Stimulated activated CD4-positive, alpha-beta T cell treated with anti-CD3 and anti-CD28 coated beads, Interleukin-12 subunit alpha, Interleukin-12 subunit beta, amount 100 ng/mL, for 48 hours (primary cell): ENCODE measurements at places on chromosomes 6 and 20.
A peak's percentile ranks its signal among the peaks of the same experiment; 100 is the strongest.

- DNase-seq, result no peak
Measured at GRCh38 chr20:36736451-36737182, 9.3 kb downstream of the NDRG3 start.

DNA sequence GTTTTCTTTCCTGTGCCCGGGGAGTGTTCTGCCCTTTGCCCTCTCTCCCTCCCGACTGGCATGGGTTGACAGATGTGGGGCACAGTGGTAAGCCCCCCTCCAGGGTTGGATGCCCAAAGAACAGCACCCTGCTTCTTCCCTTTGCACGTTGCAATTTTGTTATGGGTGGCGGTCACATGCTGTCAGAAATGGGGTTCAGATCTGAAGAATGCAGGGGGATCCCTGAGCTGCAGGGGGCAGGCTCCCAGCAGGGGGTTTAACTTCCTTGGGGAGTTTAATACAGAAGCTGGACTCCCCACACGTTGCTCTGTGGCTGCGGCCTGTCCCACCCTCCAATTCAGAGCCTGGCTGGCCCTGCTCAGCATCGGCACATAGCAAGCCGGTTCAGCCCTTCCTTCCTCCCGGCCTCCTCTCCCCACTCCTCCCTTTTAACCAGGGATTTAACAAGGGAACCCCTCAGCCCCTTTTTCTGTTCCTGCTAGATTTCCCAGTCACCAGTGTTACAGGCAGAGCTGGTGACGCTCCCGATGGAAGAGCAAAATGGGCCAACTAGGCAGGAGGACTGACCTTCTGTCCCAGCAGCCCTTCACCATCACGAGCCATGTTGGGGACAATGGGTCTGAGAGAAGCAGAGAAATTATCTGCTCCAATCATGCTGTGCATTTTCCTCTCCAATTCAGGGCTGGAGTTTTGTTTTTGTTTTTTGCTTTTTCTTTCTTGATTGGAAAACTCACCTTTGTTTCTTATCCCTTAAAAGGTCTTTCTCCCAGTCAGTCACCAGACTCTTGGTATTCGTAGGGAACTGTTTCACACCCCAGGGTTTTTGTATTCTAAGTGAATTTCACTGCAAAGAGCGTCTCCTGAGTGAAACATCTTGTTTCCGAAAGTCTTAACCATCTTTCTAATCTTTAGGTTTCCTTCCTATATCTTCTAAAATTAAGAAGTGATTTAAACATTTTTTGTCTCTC lies 6.8 kb downstream of the FOXF2 start:
- DNase-seq, result no peak

GRCh38 chr6:53544217-53544469 lies 758 bp downstream of the GCLC start:
- no peak for DNase-seq

DNA sequence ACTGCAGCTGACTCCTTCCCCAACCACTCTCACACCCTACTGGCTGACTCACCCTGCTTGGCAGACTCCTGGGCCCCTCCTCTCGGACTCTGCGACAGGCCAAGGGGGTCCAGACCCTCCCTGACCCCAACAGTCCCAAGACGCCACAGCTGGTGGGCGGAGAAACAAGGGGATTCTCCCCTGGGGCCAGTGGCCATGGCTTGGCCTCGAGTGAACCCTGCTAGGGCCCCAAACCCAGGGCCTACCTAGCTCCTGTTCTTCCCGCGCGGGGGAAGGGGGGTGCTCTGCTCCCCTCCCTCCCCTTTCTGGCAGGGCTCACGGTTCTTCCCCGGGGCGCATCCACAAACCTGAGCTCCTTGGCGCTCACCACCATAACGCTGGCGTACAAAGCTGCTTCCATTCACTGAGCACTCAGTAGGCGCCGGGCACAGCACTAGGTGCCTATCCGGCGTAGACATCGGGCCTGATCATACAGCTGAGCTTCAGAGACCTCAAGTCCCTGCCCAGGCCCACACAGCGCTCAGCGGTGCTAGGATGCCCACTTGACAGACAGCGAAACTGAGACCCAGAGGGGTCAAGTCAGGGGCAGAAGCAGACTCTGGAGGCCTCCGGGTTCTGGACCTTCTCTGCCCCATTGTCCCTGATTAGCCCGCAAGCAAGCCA lies 597 bp downstream of the ADA start:
- DNase-seq, result no peak

- DNase-seq, result no peak
Measured at GRCh38 chr20:23157734-23158133, 71.6 kb upstream of the CD93 start.

- DNase-seq, result no peak
Measured at GRCh38 chr20:43554369-43554768, 4.5 kb upstream of the SGK2 start.

- DNase-seq, result peak; percentile 53
Measured at GRCh38 chr6:24935366-24936152, at the start of gene RIPOR2. TSS of gene RIPOR2 (minus strand) at chr6:24935960. CDS start at chr6:24935898, 62 bp downstream.

- DNase-seq, result no peak
Measured at GRCh38 chr20:47262365-47263013, 94.0 kb downstream of the ZMYND8 start.

DNA sequence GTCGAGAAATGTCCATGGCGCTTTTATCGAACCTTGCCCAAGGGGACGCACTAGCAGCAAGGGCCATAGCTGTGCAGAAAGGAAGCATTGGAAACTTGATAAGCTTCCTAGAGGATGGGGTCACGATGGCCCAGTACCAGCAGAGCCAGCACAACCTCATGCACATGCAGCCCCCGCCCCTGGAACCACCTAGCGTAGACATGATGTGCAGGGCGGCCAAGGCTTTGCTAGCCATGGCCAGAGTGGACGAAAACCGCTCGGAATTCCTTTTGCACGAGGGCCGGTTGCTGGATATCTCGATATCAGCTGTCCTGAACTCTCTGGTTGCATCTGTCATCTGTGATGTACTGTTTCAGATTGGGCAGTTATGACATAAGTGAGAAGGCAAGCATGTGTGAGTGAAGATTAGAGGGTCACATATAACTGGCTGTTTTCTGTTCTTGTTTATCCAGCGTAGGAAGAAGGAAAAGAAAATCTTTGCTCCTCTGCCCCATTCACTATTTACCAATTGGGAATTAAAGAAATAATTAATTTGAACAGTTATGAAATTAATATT lies 115.7 kb downstream of the TMEM242 start:
- DNase-seq, result no peak

DNA sequence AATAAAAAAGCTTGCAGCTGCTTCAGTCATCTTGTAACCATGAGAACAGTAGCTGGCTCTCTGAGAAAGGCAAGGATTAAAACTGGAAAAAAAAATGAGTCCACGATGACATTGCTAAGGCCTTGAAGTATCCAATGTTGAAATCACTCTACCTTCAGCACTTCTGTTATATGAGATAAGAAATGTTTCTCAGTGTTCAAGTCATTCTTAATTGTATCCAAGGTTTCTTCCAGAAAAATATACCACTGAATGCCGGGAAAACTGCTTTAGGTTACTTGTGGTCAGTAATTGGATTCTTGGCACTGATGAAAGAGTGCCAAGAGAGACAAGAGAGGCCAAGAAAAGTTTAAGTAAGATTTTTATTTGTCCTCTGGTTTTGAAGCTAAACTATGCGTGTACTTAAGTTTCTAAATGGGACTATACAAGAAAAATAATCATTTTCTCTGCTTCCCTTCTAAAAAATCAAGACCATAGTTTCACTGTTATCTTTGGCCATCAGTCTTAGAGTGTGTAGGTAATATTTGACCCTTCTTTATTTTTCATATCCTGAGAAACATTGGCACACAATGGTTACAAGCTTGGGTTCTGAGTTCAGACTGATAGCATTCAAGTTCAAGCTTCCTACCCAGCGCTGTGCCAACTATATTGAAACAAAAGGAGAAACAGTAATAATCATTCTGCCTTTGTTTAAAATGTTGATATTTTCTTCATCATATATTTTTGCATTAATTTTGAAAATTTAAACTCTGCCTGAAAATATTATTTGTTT lies 84.6 kb downstream of the TRDN start:
- DNase-seq, result no peak

DNA sequence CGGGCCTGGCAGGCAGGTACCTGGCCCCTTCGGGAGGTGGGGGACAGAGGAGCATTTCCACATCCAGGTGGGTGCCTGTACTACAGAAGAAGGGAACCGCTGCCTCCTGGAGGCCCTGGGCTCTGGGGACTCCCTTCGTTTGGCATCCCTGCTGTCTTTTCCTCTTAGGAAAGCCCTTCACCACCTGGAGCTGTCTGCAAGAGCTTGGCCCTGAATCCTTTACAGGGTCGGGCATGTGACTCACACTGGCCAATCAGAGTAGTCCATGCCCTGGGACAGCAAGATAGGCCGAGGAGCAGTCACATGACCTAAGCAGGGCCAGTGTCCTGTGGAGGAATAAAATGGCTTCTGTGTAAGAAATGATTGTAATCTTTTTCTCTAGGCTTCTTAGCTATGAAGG lies 224.9 kb downstream of the ANKRD60 start:
- no peak for DNase-seq

GRCh38 chr6:3393836-3394202 lies 63.0 kb downstream of the SLC22A23 start:
- no peak for DNase-seq

GRCh38 chr6:137391061-137391814 lies 103.0 kb downstream of the OLIG3 start:
- no peak for DNase-seq

- DNase-seq, result no peak
Measured at GRCh38 chr6:111713236-111713635, 107.6 kb upstream of the TRAF3IP2 start.

DNA sequence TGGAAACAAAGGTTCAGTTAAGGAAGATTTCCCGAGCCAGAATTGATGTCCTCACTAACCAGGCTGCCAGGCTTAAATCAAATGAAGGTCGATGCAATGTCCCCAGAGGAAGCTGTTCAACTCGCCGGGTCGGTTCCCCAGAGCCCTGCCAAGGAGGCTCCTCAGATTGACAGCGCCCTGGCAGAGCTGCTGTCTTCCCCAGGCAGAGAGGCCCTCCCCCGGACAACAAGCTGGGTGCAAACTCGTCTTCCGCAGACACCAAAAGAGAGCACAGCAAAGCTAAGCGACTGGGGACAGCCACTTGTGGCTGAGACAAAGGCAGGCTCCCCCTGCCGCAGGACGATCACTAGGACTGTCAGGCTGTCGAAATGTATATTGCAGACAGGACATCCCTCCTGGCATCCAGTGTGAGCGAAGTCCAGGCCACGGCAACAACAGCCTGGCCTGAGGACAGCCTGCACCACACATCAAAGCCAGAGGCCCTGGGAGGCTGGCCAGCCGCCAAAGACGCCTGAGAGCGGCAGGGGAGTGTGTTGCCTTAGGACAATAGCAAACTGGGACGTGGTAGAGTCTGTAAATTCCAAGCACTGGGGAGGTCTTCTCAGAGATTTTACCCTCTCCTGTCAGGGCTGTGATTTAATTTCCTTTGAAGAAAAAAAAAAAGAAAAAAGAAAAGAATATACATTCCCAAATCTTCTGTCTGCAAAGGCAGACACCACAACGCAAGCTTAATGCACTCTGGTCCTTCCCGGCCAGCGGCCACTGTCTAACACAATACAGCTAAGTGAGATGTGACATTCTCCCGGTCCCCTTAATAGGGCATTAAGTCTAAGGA lies 99.1 kb downstream of the HIVEP2 start:
- no peak for DNase-seq

DNA sequence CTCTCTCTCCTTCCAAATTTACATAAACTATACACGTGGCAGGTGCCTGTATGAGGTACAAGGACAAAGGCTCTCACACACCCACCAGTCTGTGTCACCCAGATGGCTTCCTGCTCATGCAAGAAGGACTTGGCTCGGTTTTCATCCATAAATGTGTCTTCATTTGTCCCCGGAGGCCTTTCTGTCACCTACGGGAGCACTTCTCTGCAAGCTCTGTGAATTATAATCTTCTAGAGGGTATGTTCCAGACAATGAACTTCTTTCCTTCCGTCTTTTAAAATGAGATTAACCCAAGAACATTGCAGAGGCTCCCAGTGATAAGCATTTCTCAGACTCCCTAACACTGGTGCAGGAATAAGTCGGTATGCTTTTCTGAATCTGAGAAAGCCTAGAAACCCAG lies 123.6 kb downstream of the PTPRT start:
- no peak for DNase-seq

DNA sequence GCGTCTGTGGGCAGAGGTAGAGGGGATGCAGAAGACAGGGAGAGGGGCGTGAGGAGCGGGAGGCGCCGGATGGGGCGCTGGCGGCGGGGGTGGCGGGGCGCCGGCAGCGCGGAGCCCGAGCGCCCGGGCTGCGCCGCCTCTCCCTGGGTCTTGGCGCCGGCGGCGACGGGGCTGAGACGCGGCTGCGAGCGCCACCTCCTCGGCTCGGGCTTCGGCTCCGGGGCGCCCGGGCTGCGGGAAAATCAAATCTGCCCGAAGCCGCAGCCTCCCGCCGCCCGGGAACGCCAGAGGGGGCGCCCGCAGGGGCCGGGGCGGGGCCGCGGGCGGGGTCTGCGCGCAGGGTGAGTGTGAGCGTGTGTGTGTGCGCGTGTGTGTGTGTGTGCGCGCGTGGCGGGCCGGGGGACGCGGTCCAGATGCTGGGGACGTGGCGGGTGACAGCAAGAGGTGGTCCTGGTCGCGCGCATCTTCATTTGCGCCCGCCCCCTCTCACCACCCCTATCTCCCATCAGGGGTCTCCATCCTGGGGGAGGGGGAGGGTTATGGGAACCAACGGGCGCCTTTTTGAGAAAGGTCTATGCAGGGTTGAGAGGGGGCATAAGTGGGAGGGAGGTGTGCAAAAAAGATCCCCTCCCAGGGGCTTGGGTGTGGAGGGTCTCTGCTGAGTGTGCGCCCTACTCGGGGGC lies 646 bp upstream of the CPNE5 start:
- peak; percentile 19 for DNase-seq

- DNase-seq, result peak; percentile 51
Measured at GRCh38 chr6:111764238-111765175, 108.7 kb downstream of the FYN start.

- no peak for DNase-seq
Measured at GRCh38 chr6:54920628-54921027, 74.1 kb downstream of the FAM83B start.

- DNase-seq, result no peak
Measured at GRCh38 chr6:141349710-141350109, 783.0 kb upstream of the GJE1 start.

GRCh38 chr6:113820761-113821160 lies 36.4 kb upstream of the MARCKS start:
- no peak for DNase-seq

GRCh38 chr6:99563056-99563723 lies 5.3 kb downstream of the CCNC start:
- DNase-seq, result no peak

DNA sequence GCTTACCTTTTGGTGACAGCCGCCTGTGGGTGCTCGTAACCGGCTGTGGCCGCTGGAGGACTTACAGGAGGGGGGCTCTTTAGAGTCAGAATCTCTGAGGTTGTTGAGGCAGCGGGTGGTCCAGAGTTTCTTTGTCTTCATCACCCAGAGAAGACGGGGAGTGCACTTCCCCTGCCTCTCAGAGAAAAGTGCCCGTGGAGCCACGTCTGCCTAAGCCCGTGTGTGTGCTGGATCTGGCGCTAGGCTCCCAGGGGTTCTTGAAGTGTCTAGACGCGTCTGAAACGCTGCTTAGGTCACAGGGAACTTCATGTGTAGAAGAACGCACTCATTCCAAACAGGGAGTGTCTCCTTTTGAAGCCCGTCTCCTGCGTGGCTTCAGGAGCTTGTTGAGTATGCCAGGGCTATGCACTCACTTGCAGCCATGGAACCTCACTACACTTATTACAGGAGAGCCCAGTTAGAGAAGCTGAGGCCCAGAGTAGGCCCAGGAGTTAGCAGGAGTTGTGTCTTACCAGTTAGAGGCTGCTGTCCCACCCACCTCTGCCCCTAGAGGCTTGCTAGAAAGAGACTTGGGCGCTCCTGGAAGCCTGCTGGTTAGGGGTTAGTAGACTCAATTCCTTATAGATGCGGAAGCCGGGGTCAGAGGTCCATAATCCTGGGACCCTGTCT lies 1.3 kb downstream of the LSM14B start:
- no peak for DNase-seq
